Muscle of leg (tissue), 16 donors: ENCODE measurements at places on chromosomes 16 and 17. TPM values are rescaled to one million over a fixed set of nuclear protein-coding genes. Genes with fewer than 3 reads are reported as not detected.

DNA sequence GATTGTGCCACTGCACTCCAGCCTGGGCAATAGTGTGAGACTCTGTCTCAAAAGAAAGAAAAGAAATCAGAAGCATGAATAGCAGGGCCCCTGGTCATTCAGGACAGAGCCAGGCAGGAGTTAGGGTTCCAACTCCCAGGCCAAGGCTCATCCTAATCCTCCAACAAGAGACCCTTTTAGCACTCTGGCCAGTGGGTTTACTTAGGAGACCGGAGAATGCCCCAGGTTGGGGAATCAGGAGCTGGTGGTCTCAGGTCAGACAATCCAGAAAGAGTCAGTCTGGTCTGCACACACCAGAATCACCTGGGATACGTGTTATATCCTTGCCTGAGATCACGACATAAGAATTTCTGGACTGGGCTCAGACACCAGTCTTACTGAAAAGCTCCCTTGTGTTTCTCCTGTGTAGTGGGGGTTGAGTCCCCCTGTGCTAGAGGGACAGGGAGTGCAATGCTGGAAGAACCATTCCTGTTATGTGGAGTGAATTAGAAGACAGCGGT, 48.7 kb downstream of the CCDC42 start:
- H3K4me3 ChIP-seq: no peak overlapping the region
- no peak overlapping the region for H3K27ac ChIP-seq
- H3K27me3 ChIP-seq: no peaks in the 10 kb centered on the region
- peaks cover 34% of the 10 kb centered on the region for H3K4me1 ChIP-seq
- no peak for DNase-seq

- H3K27ac ChIP-seq: no peak overlapping the region
- H3K4me1 ChIP-seq: peaks cover 24% of the 10 kb centered on the region
- peaks cover 2% of the 10 kb centered on the region for H3K27me3 ChIP-seq
- DNase-seq: no peak
- no peak overlapping the region for H3K4me3 ChIP-seq
- no peaks in the 10 kb centered on the region for H3K36me3 ChIP-seq
Measured at GRCh38 chr17:50924800-50925199, 58.6 kb upstream of the TOB1 start.

- no peaks in the 10 kb centered on the region for H3K36me3 ChIP-seq
- H3K27ac ChIP-seq: peak overlapping the region; percentile 69
- peak; percentile 94 for DNase-seq
- peaks cover 13% of the 10 kb centered on the region for H3K4me1 ChIP-seq
Measured at GRCh38 chr17:35088881-35089585, 25.5 kb upstream of the RFFL start.

- no peaks in the 10 kb centered on the region for H3K36me3 ChIP-seq
- H3K27me3 ChIP-seq: no peaks in the 10 kb centered on the region
- no peak overlapping the region for H3K27ac ChIP-seq
- DNase-seq: no peak
- peaks cover 7% of the 10 kb centered on the region for H3K4me1 ChIP-seq
- H3K4me3 ChIP-seq: no peak overlapping the region
Measured at GRCh38 chr17:57338257-57338914, 82.1 kb downstream of the MSI2 start.

DNA sequence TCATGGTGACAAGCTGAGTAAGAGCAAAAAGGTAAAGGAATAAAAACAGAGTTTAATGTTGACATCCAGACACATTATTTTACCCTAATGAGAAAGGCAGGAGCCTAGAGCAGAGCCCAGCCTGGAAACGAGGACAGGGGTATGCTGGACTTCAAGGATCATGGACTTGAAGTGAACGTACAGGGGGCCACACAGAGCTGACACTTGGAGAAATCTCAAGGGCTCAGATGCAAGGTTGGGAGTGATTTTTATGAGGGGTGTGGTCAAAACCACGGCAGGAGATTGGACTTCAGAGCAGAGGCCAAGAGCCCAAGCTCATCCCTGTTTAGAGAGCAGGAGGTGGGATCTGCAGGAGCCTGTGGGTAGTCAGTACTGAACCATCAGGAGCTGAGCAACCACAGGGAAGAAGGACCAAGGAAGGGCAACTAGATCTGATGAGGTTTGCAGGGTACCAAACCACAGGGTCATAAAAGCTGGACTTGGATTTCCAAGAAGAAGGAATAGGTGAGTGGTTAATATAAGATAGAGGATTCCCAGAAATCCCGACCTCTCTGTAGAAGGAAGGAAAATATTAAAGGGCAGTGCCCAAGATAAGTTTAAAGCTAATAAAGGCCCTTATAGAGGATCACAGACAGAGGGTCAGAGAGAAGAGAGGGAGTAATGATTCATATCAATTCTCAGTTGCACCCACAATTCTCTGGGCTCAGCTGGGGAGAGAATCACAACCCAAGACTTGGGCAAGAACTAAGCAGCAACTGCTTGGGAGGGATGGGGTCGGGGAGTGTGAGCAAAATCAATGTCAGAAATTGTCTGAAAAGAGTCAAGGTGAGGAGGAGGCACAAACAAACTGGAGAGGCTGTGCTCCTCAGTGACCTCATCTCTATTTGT, 331.7 kb downstream of the SOX9 start:
- H3K4me3 ChIP-seq: no peak overlapping the region
- no peak overlapping the region for H3K27ac ChIP-seq
- H3K27me3 ChIP-seq: peaks cover 3% of the 10 kb centered on the region
- DNase-seq: no peak
- no peaks in the 10 kb centered on the region for H3K4me1 ChIP-seq

GRCh38 chr17:70859829-70860228, 690.5 kb downstream of the KCNJ2 start:
- H3K4me3 ChIP-seq: no peak overlapping the region
- DNase-seq: no peak
- H3K27ac ChIP-seq: no peak overlapping the region
- H3K36me3 ChIP-seq: no peaks in the 10 kb centered on the region
- H3K4me1 ChIP-seq: peaks cover 3% of the 10 kb centered on the region

GRCh38 chr16:88004391-88004790, 53.2 kb downstream of the BANP start:
- no peak for DNase-seq
- peaks cover 24% of the 10 kb centered on the region for H3K4me1 ChIP-seq
- H3K36me3 ChIP-seq: peaks cover 16% of the 10 kb centered on the region
- H3K4me3 ChIP-seq: no peak overlapping the region
- no peak overlapping the region for H3K27ac ChIP-seq
- H3K27me3 ChIP-seq: no peaks in the 10 kb centered on the region

DNA sequence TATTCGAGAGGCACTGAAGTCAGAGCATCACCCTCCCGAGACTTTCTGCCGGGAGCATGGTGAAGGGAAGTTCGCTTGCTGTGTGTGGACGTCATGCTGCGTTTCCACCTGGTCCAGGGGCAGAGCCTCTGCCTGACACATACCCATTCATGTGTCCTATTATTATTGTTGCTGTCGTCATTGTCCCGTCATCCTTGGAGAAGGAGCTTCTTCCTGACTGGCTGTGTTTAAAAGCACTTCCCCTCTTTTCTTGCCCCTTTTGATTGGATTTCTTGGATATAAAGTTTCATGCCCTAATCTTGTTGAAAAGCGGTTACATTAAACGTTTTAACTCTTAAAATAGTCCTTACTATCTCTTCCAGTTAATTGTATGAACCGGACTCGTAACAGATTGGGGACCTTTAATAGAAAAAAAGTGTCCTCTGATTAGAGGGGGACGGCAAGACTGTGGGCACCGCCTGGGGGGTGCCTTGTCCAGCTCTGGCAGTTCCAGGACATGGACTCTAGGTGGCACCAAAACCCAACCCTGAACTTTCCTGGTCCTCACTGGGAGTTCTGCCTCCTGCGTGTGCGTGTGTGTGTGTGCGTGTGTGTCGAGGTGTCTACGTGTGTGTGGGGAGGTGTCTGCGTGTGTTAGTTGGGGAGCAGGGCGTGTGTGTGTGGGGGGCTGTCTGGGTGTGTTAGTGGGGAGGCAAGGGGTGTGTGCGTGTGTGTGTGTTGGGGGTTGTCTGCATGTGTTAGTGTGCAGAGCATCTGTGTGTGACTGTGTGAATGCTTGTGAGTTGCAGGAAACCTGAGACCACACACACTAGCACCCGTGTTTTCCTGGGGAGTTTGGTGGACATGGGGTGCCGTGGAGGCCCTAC, 133.3 kb upstream of the CIBAR2 start:
- H3K4me3 ChIP-seq: no peak overlapping the region
- H3K27ac ChIP-seq: no peak overlapping the region

DNA sequence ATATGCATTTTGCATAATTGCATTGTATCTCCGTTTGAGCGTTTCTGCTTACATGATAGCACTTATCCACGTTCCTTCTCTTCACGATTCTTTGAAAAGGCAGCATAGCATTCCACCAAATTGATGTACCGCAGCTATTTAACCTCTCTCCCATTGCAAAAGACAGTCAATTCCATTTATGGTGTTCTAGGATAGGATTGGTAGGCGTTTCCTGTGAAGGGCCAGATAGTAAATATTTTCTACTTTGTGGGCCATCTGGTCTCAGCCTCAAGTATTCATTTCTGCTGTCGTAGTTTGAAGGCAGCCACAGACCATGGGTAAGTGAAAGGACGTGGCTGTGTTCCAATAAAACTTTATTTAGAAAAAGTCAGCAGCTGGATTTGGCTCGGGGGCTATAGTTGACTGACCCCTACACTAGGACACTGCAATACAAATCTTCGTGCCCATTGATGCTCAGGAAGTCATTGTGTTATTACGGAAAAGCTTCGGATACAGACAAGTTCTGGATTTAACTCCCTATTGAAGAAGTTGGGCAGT, 10.1 kb downstream of the SNX29 start:
- no peaks in the 10 kb centered on the region for H3K36me3 ChIP-seq
- no peaks in the 10 kb centered on the region for H3K4me1 ChIP-seq
- no peak overlapping the region for H3K27ac ChIP-seq
- no peaks in the 10 kb centered on the region for H3K27me3 ChIP-seq
- no peak for DNase-seq

DNA sequence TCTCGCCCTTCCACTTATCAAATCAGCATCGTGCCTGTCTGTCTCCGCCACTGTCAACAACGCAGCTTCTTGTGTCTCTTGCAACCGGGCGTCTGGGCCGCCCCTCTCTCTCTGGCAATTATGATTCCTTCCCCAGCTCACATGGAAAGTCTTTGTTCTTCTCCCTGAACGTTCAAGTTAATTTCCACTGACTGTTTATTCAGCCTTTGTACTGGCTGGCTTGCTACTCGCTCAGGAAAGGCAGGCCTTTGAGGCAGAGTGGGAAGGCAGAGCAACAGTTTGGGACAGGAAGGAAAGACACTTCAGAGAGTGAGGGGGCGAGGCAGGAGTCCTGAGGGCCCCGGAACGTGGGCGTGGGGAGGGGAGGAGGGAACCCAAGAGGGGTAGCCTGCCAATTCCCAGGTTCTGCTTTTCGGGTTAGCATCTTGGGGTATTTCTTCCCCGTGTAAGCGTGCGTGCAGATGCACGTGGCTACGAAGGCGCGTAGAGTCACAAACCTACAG, 50.8 kb downstream of the AKAP1 start:
- peak; percentile 43 for DNase-seq
- H3K4me3 ChIP-seq: no peak overlapping the region
- H3K27me3 ChIP-seq: peaks cover 2% of the 10 kb centered on the region
- no peaks in the 10 kb centered on the region for H3K36me3 ChIP-seq
- H3K4me1 ChIP-seq: peaks cover 8% of the 10 kb centered on the region
- H3K27ac ChIP-seq: no peak overlapping the region

DNA sequence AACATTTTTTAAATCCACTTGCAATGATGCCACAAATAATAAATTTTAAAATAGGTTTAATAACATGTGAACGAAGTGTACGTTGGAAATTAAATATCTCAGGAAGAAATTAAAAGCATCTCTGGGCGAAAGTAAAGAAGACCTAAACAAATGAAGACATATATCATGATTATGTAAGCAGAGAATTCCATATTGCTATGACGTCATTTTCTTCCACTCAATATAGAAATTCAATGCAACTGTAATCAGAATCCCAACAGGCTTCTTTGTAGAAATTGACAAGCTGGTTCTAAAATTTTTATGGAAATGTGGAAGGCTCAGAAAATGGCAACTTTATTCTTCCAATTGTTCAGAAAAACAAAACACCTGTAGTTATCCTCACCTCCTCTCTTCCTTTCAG, 33.8 kb upstream of the RBFOX3 start:
- H3K27ac ChIP-seq: no peak overlapping the region
- H3K36me3 ChIP-seq: no peaks in the 10 kb centered on the region
- H3K4me3 ChIP-seq: no peak overlapping the region
- H3K27me3 ChIP-seq: peaks cover 10% of the 10 kb centered on the region

GRCh38 chr16:71387045-71387871, 28.7 kb downstream of the CALB2 start:
- H3K4me3 ChIP-seq: no peak overlapping the region
- no peaks in the 10 kb centered on the region for H3K36me3 ChIP-seq
- no peaks in the 10 kb centered on the region for H3K4me1 ChIP-seq

DNA sequence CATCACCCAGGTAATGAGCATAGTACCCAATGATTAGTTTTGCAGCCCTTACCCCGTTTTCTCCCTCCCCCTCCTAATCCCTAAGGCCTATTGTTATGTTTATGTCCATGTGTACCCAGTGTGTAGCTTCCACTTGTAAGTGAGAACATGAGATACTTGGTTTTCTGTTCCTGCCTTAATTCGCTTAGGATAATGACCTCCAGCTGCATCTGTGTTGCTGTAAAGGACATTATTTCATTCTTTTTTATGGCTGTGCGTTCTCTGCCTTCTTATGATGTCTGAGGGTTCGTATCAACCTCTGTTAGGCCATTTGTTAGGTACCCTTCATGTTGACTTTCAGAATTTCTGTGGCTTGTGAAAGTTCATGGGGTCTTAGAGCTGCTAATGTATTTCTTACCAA, 31.0 kb downstream of the CTCF start:
- no peak overlapping the region for H3K4me3 ChIP-seq
- DNase-seq: no peak
- no peaks in the 10 kb centered on the region for H3K27me3 ChIP-seq
- no peaks in the 10 kb centered on the region for H3K4me1 ChIP-seq
- H3K36me3 ChIP-seq: peaks cover 14% of the 10 kb centered on the region
- no peak overlapping the region for H3K27ac ChIP-seq

DNA sequence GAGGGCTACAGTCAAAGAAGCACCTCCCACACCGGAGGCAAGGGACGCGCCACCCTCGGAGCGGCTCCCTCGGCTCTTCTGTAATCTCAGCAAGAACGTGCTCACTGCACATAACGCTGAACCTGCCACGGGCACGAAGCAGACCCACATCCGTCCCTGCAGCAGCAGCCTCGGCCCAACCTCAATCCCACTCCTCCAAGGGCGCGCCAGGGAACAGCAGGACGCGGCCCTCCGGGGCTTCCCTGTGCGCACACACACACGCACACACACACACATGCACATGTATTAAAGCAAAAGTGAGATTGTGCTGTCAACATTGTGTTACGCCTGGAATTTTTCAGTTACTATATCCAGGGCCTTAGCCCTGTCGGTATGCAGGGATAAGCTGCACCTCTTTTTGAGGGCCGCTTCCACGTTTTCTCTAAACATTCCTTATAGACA, 54.0 kb downstream of the TBC1D16 start:
- H3K27ac ChIP-seq: no peak overlapping the region
- DNase-seq: no peak
- H3K4me3 ChIP-seq: no peak overlapping the region
- H3K27me3 ChIP-seq: no peaks in the 10 kb centered on the region
- H3K36me3 ChIP-seq: peaks cover 6% of the 10 kb centered on the region

GRCh38 chr16:2954656-2955381, 9.3 kb upstream of the KREMEN2 start:
- H3K27ac ChIP-seq: no peak overlapping the region
- DNase-seq: no peak
- peaks cover 35% of the 10 kb centered on the region for H3K27me3 ChIP-seq
- H3K4me3 ChIP-seq: no peak overlapping the region
- H3K36me3 ChIP-seq: no peaks in the 10 kb centered on the region

Gene NPIPA7
- polyA plus RNA-seq: 1.2 TPM

Gene EVI2A
- 1.2 TPM for polyA plus RNA-seq

Gene TTC19
- 26.0 TPM for polyA plus RNA-seq

Gene KRTAP2-3
- not detected for polyA plus RNA-seq

Gene ITGAD
- polyA plus RNA-seq: 1.1 TPM

Gene KRT12
- 0.15 TPM for polyA plus RNA-seq

Gene C1QTNF8
- not detected for polyA plus RNA-seq

Gene CASKIN1
- polyA plus RNA-seq: 0.94 TPM

Gene HAS3
- polyA plus RNA-seq: 3.1 TPM

Gene GPR142
- polyA plus RNA-seq: 0.23 TPM
